ENCODE measurements at places on chromosomes 12 and 14.
A peak's percentile ranks its signal among the peaks of the same experiment; 100 is the strongest.

GRCh38 chr12:46224386-46224785 lies 44.5 kb downstream of the SLC38A1 start:
- no peak for DNase-seq

DNA sequence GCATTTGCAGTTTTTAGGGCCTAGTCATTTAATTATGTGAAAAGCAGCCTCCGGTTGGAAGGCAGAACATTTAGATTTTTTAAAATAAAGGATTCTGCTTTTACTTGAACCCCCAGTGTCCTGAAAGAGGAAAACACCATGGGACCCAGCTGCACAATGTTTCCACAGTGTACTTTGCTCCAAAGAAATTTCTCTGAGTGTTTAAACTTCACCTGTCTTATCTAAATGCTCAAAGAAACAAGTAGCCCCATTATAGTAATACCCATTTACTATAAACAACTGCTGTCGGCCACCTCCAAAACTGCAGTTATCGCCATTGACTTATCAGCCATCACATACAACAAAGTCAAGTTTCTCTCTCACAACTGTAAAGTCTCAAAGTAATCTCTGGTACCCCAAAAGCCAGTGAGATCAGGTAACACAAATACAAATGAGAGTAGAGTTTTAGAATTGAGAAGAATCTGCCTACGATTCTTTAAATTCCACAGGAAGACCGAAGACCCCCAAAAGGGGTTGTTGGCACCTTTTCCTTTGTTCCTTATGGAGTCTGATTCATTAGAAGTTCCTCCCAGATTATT lies 205.2 kb downstream of the NUBPL start:
- no peak for DNase-seq

GRCh38 chr12:105032703-105033357 lies 46.7 kb downstream of the NOPCHAP1 start:
- no peak for DNase-seq

DNA sequence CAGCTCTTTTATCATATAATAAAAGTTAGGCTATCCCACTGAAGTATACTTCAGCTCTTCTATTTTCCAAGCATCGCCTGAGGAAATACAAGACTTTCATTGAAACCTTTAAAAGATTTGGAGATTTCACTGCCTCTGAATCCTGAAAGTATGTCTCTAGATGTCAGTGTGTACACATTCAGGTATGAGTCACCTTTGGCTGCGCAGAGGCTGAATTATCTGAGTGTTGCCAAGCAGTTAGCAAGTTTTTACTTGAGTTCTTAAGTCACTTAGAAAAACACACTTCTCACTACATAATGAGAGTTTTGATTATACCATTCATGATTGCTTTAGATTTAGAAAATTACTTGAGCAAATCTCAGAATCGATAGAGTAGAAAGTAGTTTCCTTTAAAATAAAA lies 210.3 kb downstream of the TMTC2 start:
- no peak for DNase-seq

DNA sequence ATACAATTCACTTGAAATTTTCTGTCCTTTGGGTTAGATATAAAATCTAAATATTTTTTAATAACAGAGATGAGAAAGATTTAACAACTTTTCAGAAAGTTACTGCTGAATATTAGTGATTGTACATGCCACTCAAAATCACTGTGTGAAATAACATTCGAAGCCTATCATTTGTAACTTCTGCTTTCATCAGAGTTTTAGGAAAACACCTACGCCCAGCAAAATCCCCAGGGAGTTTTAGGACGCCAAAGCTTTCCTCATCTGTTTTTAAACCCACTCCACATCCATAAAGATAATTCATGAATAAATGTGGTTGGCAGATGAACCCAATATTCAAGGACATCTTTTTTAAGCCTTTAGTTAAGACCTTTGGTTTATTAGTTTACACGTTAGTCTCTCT lies 23.9 kb downstream of the TC2N start:
- DNase-seq: no peak

DNA sequence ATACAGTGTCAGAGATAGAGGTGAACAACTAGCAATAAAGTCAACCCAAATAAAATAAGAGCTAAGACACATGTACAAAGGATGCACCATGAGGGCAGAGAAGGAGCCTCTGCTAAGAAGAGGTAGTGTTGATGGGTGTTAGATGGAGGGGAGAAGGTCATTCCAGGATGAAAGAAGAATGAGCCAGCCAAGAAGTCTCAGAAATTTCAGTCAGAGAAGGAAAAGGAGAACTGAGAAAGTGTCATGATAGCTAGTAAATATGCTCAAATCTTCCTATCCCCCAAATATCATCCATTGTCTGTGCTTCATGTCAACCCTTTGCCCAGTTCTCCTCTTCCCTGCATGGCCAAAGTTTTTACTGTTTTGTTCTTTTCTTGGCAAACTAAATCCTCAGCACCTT lies 225.2 kb upstream of the BTG1 start:
- no peak for DNase-seq

DNA sequence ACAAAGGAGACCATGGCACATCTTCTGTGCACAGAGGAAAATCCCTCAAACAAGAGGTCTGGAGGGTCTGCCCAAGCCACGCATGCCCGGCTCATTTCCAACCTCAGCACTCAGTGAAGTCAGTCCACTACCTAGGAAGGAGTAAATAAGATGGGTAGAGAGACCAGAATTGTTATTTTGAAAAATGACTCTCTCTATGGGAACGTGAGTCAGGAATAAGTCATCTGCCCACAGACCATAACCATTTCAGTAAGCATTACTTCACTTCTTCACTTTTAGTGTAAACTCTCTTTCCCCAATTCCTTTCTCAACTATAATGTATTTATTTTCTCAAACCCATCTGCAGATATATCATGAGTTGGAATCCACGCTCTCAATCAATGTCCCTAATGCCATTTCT lies 1039.9 kb upstream of the USP15 start:
- no peak for DNase-seq

- no peak for DNase-seq
Measured at GRCh38 chr14:94081386-94081820, 293 bp downstream of the IFI27L1 start.

- no peak for DNase-seq
Measured at GRCh38 chr12:109476807-109477184, 304 bp downstream of the KCTD10 start.

- DNase-seq: no peak
Measured at GRCh38 chr12:110647631-110648040, 33.7 kb downstream of the TCTN1 start.

DNA sequence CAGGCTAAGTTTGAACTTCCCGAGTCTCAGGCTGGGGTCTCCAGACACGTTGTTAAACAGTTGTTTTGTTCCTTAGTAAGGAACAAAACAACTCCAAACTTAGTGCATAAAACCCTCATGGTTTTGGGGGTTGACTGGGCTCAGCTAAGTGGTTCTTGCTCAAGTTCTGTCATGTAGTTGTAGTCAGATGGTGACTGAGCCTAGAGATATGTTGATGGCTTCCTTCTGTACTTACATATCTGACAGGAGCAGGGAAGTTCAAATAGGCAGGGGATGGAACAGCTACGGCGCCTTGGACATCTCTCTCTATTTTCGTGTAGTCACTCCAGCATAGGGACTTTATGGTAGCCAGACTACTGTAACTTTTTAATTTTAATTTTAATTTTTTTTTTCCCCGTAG lies 45.7 kb downstream of the SPATS2 start:
- no peak for DNase-seq

- DNase-seq: no peak
Measured at GRCh38 chr12:94165670-94166364, 17.4 kb downstream of the PLXNC1 start.

DNA sequence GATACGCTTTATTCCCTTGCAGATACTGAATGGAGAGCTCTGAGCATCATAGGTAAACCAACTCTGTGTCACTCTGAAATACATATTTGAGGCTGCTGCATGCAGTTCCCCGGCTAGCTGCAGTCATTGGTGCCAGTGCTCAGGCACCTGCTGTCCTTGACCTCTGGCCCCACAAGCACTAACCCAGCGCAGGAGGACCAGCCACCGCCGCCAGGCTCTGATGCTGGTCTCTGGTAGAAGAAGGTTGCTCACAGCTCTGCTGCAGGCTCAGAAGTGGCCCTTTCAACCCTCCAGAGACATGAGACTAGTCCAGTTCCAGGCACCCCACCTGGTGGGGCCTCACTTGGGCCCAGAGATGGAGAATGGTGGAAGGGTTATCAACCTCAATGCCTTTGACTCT lies 34.5 kb upstream of the PTPRB start:
- no peak for DNase-seq

GRCh38 chr12:51717326-51717925 lies 126.4 kb downstream of the SCN8A start:
- DNase-seq: no peak

DNA sequence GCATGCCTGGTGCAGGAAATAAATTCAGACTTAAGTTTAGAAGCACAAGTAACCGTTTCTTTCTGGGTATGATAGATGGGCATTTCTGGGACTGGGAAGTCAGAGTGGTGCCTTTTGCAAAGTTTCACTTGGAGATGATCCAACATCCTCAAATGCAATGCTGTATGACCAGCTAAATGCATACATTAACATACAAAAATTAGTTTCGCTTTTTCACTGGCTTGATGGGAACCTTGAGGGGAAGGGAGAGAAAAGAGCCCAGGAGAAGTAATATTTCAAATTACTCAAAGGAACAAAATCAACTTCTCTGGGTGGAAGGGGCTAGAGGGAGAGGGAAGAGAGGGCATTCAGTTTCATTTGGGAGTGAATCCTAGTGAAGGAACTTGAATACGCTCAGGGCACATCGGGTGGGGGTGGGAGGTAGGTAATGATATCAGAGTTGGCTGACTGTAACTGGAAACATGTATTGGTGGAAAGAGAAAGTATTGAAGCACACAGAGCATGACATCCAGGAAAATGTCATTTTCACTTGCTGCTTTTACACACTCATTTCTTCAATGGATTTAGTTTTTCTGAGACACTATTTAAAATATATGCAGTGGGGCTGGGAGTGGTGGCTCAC lies 175.5 kb downstream of the PTPRO start:
- no peak for DNase-seq

DNA sequence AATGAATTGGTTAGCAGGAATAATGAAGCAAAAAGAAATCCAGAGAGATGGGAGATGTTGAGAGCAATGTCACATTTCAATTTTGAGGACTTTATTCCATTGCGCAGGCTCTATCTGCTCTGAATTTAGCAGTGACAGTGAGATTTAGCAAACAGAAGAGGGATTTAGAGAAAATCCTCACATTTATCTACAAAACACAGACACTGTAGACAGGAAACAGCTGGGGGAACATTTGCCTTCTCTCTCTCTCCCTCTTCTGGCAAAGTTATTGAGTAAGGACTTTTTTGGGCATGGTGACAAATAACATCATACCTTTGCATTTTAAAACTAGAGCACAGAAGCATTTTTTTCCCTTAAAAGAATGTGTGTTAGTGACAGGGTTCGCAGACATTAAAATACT lies at the start of gene IGF1:
Gene IGF1 (minus strand): TSS at position 158 of the 400 bp plus-strand sequence. CDS start 182 bp downstream, outside the sequence.
- DNase-seq: no peak

DNA sequence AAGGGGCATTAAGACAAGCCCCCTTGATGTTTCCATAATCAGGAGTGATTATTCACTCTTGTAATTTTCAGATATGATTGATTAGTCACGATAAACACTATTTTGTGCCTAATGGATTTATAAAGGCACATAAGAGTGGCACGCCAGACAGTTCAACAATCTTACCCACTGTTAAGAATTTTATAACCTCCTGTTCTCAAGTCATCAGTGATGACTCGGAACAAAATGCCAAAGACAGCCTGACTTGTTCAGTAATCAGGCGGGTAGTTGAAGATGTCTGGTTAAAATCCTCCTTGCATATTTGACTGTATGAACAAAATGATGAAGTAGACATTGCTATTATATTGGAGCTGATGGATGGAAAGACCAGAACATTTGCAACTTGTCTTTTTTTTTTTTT lies 212.1 kb upstream of the RMST start:
- DNase-seq: no peak

GRCh38 chr14:89420502-89420901 lies 3.5 kb upstream of the FOXN3 start:
- no peak for DNase-seq

- no peak for DNase-seq
Measured at GRCh38 chr14:40122968-40123648, 690.9 kb upstream of the FBXO33 start.

- no peak for DNase-seq
Measured at GRCh38 chr12:27561535-27562350, 37.7 kb downstream of the PPFIBP1 start.

- DNase-seq: peak; percentile 4
Measured at GRCh38 chr12:104549815-104550480, 93.2 kb downstream of the CHST11 start.

DNA sequence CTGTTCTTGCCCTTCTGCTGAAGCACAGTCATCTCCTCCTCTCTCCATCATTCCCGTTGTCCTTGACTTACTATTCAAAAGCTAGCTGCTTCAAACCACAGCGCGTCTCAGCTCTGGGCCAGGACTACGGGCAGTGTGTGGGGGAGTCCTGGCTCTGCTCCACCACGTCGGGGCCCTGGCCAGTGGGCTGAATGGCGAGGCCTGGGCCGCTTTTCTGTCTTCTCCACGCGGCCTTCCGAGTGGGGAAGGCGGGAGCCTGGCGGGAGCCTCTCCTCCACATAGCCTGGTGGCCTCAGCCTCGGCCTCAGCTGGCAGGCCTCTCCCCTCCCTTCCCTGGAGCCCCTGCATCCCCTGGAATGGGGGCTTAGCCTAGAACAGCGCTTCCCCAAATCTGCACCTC lies 16.5 kb downstream of the ANKRD9 start:
- no peak for DNase-seq

DNA sequence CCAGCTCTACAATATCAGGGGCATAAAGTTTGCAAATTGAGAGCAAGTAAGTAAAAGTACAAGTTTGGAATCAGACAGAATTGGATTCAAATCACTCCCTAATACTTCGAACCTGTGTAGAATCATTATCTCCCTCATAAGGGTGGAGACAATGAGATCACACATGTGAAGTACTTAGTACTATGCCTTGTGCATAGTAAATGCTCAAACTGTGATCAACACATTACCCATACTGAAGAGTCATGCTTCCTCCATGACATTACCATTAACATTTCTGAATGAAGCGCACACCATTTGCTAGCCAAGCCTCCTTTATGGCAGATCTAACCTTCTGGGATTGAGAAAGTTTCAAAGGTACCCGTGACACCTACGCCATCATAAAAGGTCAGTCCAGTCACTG lies 26.6 kb upstream of the NRDE2 start:
- no peak for DNase-seq

DNA sequence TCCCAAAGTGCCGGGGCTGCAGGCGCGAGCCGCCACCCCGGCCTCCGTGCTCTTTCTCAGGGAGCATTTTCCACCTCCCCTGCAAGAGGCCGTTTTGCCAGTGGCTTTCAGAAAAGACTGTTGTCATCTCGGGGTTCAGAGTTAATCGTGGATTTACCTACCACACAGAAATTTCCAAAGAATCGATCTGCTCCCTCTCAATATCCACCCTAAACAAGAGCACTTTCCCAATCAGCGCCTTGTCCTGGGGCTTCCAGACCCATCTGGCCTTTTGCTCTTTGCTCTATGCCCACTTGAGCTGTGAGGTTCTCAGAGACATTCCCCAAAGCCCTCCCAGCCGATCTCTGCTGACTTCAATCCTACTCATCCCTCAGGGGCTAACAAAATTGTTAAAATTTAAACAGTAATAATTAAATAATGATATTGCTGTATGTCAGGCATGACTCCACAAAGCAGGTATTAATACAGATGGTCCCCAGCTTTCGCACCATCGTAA lies 86.6 kb downstream of the NINJ2 start:
- no peak for DNase-seq

- DNase-seq: peak; percentile 87
Measured at GRCh38 chr12:104381731-104382480, 74.8 kb upstream of the CHST11 start.
